ENCODE measurements at places on chromosomes 6 and 20.
A peak's percentile ranks its signal among the peaks of the same experiment; 100 is the strongest.

DNA sequence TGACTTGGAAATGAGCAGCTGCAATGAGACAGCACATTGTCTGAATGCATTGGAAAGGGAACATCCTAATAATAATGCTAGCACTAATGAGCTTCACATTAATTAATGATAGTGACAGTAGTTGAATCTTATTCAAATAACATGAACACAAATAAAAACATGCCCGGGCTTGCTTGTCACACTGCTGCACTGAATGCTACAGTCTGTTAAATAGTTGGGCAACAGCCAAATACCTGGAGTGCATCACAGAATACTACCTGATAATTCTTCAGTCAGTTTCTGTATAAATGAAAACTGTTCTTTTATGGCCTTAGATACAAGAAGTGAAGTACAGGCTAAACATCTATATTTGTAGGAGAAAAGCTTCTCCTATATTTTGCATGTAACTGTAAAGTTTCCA lies 458.7 kb downstream of the RNF144B start:
- no peak for DNase-seq

- DNase-seq: no peak
Measured at GRCh38 chr6:166595949-166596348, 9.5 kb upstream of the RAMACL start.

DNA sequence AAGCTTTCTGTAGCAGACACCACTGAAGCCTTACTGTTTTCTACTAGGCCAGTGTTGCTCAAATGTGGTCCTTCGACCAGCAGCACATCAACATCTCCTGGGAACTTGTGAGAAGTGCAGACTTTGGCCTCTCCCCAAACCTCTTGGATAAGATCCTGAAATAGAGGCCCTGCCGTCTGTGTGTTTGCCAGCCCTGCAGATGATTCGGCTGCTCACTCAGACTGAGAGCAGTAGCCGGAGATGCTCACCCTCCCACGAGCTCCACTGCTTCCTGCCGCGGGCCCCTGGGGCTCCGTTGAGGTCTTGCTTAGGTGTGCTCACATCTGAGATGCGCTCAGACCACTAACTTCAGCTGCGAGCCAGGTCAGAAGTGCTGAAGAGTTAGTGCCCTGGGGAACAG lies 129.5 kb upstream of the SSTR4 start:
- DNase-seq: peak; percentile 17

GRCh38 chr6:43736844-43737243 lies 33.2 kb upstream of the VEGFA start:
- no peak for DNase-seq

DNA sequence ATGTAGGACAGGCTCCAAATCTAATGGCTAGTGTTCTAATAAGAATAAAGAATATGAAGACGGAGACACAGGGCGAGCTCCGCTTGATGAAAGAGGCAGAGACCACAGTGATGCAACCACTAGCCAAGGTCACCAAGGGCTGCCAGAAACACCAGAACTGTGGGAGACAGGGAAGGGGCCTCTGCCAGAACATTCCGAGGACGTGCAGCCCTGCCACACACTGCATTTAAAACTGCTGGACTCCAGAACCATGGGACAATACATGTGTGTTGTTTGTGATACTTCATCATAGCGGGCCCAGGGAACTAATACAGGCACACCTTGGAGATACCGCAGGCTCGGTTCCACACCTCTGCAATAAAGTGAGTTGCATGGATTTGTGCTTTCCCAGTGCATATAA lies 2.9 kb upstream of the THBS2 start:
- no peak for DNase-seq

- DNase-seq: no peak
Measured at GRCh38 chr6:55541024-55541423, 38.0 kb downstream of the HMGCLL1 start.

DNA sequence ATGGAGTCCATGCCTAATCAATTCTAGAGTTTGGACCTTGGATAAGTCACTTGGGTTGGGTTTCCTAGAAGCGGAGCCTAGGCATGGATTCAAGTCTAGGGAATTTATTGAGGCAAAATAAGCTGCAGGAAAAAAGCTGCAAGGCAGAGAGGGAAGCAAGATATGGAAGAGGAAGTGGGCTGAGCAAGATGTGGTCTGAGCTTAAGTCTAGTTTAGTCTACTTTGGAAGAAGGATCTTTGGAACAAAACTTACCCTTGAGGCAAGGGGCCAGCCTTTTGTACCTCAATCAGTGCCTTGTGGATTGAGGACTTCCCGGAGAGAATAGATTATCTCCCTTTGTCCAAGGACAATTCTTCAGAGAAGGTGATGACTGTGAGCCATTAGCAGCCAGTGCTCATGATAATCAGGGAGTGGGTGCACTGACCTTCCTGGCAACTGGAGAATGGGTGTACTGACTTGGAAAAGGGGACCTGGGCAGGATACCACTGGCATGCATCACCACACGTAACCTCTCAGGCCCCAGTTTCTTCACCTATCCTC lies 10.9 kb downstream of the ZSCAN9 start:
- no peak for DNase-seq

DNA sequence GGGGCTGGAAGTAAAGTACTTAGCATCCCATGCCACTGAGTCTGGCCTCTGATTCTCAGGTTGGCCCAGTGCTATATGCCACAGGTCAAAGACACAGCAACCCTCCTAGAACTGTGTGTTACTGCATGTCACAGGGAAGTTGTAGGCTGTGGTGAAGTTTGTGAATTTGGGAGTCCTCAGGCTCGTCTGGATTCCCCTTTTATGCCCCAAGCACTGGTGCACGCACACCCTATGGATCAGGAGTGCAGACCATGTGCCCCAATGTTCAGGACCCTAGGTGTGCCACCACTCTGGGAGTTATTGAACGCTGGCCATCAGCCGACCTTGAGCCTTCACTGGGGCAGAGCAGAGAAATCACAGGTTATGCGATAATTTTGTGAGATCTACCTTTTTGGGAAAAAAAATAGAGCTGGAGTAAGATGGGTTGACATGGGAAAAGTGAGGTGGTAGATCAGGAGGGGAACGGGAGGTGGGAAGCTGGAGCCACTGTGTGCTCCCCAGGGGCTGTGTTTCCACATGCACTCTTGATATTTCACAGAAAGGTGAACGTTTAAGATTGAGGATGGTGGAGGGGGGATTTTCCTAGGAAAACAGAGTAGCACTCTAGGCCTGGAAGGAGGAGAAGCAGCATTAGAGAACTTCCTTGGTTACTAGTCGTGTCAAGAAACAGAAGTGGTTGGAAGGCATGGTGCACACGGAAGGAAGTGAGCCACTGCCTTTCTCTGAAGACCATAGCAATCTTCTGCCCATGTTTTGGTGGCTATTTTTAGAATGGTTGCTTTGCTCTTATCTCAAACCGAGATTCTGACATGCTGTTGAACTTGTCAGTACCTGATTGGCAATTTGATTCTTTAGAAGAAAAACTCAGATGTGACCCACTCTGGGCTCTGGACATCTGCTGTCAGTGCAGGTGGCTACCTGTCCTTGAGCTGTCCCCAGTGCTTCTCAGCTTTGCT lies 44.1 kb downstream of the DUSP22 start:
- peak; percentile 70 for DNase-seq

GRCh38 chr6:168584249-168584648 lies 143.3 kb downstream of the SMOC2 start:
- DNase-seq: no peak

GRCh38 chr6:72699159-72699558 lies 77.3 kb downstream of the KCNQ5 start:
- DNase-seq: no peak

DNA sequence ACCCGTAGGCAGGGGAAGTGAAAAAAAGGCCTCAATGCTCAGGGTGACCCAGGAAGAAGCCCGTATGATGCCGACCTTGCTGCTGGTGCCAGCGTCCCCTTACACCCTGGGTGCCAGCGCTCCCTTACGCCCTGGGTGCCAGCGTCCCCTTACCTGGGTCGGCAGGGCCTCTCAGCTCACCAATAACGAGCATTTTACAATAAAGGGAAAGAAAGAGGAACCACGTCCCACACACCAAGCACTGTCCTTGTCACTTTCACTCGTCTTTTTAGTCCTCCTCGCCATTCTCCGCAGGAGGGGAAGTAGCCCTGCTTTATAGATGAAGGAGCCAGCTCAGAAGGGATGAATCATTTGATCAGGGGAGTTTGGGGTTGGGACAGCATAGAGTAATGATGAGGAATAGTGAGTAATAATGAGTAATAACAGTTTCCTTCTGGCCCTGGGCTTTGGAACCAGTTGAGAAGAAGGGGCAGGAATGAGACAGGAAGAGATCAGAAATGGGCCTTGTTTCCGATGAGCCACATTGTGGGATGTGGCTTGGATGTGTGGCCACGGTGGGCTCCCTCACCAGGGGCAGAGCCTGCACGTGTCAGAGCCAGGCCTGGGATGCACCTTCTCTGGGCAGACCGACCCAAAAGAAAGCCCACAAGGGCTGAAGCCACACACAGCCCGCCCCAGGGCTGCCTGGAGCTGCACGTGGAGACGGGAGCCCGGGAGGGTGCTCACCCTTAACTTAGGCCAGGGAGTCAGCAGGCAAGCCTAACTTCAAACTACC lies 75.7 kb downstream of the SYNJ2 start:
- DNase-seq: peak; percentile 56

DNA sequence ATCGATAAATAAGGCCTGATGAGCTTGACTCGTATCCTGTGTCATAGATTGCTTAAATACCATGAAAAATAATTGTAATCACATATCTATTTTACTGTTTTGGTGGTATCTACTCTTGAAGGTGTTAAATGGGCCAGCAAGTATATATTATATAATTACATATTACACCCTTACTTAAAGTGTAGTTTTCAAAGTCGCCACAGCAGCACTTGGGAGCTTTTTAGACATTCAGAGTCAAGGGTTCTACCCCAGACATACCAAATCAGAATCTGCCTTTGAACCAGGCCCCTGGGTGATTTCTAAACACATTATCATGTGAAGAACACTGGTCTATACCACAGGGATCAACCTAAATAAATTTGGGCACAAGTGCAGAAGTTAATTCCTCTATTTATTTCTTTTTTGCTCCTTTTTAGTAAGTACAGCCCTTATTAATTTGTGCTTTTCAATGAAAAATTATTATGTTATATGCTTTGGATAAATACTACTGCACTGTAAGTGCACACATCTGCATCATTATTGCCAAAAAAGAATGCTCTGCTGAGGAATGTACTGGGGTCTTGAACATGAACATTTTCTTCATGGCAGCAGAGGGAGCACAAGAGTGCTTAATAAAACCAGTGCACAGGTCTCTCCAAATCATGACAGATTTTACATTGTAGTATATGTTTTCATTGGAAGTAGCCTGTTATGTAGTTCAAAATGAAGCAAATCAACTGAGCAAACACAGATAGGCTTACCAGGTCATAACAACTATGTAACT lies 3.1 kb upstream of the ATXN1 start:
- DNase-seq: no peak

- DNase-seq: no peak
Measured at GRCh38 chr20:51230727-51231126, 207.8 kb upstream of the KCNG1 start.

DNA sequence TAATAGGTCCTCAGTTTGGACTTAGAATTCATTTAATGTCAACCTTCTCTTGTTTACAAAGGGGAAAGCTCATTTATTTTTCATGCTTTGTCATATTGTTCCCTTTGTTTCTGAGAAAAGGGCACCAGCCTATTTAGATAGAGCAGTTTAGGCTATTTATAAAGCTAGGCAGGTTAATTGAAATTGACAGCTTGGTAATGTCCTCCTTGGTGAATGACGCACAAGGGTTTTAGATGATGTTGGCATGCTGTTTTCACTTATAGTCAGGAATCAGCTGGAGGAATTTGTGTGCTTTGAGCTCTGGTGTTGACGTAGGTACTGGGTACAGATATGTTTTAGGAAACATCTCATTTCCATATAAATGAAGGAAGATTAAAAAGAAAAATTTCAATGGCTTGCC lies 45.2 kb downstream of the BCKDHB start:
- DNase-seq: no peak

- peak; percentile 73 for DNase-seq
Measured at GRCh38 chr6:106102034-106102433, 15.9 kb downstream of the PRDM1 start.

DNA sequence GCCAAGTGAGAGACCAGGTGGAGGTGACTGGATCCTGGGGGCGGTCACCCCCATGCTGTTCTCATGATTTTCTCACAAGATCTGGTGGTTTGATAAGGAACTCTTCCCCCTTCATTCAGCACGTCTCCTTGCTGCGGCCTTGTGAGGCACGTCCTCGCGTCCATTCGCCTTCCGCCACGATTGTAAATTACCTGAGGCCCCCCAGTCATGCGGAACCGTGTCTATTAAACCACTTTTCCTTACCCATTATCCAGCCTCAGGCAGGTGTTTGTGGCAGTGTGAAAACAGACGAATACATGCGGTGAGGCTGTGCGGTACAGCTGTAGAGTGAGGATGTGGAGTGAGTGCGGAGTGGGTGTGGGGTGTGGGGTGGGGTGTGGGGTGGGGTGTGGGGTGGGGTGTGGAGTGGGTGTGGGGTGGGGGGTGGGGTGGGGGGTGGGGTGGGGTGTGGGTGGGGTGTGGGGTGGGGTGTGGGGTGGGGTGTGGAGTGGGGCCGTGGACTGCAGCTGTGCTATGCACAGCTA lies 12.1 kb upstream of the NTSR1 start:
- DNase-seq: no peak

- no peak for DNase-seq
Measured at GRCh38 chr6:100096341-100096740, 102.3 kb upstream of the MCHR2 start.

DNA sequence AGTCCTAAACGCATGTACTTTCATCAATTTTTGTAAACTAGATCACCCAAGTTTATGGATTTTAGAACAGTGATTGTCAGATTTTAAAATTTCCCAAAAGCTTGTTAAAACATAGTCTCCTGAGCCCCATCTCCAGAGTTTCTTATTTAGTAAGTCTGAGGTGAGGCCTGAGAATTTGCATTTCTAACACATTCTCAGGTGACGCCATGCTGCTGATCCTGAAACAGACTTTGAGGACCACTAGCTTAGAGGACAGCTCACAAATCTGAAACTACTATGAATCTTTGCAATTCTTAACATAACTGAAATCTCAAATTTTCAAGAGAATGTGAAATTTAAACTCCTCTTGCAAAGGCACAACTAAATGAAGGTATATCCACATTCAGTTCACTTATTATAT lies 37.8 kb upstream of the MLIP start:
- no peak for DNase-seq

DNA sequence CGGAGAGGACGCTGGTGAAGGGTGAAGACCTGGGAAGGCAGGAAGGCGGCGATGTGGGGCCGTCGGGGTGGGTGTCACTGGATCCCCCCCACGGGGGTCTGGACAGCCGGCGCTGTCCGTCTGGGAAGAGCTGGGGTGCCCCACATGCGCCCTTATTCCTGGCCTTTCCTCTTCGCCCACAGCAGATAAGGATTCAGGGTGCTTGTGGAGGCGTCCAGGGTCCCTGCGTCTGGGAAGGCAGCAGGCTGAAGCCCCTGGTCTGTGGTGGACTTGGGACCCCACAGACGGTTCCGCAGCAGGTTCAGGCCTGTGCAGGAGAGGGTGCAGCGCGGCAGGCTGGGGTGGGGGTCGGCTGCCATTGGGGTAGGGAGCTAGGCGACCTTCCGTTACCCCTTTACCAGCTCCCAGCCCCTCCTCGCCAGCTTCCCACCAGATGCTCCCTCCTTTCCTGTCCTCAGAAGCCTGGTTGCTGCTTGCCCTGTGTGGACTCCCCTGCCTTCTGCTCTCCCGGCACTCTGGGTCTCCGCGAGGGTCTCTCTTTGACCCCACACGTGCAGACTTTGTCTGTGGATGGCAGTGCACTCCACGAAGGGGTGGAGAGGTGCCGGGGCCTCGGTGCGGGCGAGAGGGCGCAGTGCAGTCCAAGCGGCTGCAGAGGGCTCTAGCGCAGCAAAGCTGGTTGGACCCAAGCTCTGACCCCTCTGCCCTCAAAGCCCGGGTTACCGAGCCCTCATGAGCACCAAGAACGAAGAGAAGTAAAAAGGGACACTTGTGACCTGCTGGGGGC lies 2.1 kb upstream of the GATA5 start:
- DNase-seq: no peak

- DNase-seq: no peak
Measured at GRCh38 chr6:38578075-38578474, 61.7 kb downstream of the BTBD9 start.

Measured in GM10248 (cell line).